Stimulated activated CD4-positive, alpha-beta T cell treated with anti-CD3 and anti-CD28 coated beads, TNF-alpha, amount 100 ng/mL, for 48 hours (primary cell): ENCODE measurements at places on chromosomes 4 and X.

GRCh38 chr4:107618656-107619055 lies 101.4 kb downstream of the PAPSS1 start:
- DNase-seq = no peak

- no peak for DNase-seq
Measured at GRCh38 chr4:153623491-153623890, 60.6 kb upstream of the TLR2 start.

- DNase-seq = no peak
Measured at GRCh38 chr4:55561889-55562288, 15.2 kb upstream of the CLOCK start.

DNA sequence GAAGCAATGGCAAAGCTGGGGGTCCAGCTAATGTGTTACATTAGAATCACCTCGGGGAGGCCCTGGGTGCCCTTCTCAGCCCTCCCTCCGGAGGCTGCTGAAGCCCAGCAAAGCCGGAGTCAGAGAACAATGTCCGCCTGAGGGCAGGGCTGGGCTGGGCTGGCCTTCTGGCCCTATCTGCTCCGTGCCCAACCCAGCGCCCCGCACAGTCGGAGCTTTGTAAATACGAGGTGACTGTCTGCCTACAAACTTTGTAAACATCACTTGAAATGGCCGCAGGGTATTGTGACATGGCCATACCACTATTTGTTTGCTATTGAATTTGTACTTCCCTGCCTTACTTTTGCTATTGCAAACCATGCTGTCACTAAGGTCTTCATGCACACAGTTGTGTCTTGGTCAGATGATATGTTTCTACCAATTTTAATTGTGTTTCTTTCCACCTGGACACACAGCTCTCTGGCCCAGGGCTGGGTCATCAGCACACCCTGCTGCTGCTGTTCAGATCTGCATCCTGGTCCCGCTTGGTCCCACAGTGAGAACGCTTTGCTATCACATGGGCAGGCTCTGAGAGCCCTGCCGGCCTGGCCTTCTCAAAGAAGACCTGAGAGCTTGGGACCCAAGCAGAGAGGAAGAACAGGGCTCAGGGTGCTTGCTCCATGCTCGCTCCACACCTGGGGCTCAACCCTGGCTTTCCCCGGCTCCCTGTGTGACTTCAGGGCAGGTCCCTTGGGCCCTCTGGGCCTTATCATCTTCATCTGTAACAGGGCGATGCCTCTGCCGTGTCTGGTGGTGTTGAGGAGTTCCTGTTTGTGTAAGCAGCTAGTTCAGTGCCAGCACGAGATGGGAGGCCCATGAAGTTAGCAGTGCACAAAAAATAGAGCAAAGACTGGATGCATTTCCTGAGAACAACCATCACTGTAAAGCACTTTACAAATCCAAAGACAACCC lies 2.3 kb downstream of the S100P start:
- no peak for DNase-seq

DNA sequence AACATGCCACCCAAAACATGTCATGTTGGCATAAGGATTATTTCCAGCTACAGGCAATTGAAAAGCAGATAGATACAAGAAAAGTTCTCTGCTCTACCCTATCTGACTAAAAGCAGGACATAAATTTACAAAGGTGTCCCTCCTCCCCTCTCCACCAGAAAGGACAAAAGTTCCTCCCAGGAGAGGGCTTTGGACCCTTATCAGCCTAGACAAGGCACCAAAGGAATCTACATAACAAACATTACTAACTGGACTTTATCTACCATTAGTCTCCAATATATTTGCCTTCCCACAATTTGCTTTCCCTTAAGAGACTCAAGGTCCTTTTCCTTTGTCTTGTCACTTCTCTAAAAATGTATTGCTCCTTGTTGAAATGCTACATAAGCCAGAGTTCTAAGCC lies 55.6 kb downstream of the ADGRA3 start:
- no peak for DNase-seq

DNA sequence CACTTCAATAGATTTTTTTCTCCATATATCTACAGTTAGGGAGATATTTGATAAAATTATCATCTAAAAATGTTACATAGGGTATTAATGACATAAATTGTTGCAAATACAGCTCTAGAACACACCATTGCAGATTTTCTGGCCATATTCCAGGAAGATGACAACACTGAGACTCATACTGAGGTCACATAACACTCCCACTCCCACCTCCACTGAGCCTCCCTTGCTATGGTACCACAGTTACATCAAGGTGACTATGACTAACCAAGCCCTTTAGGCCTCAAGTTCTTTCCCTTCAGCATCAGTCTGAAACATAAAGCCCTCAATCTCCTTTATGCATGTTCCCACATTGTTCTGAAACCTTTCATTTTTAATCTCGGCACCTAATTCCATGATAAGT lies 932.0 kb upstream of the IGFBP7 start:
- DNase-seq = no peak
